NCI-H2029 treated with DMSO at 0.1 percent for 48 hours (cell line): ENCODE measurements at places on chromosomes 6 and 20.

GRCh38 chr20:61279621-61280150, 27.6 kb downstream of the CDH4 start:
- no peak for DNase-seq

- DNase-seq: no peak
Measured at GRCh38 chr6:29651413-29652197, 5.3 kb upstream of the MOG start.

- DNase-seq: no peak
Measured at GRCh38 chr20:3296261-3297078, 57.5 kb upstream of the SLC4A11 start.

DNA sequence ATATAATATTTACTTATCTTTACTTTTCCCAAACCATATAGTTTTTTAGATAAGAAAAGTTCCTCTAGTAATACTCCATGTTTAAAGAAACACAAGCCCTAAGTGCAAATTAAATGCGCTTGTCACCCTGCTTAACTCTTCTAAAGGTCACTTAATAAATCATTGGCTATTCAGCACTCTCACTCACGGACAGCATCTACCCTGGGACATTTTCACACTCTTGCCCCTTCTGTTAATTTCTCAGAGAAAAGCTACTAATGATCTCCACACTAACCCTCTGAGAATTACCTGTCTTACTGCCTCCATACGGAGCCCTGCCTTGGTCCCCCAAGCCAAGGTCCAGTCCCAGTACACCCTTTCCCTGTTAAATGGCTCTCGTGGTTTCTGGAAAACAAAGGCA, 102.2 kb downstream of the NRN1 start:
- no peak for DNase-seq
